CD4-positive, alpha-beta T cell treated with Interleukin-15 for 1 hour (primary cell): ENCODE measurements at places on chromosomes 6 and 20.

DNA sequence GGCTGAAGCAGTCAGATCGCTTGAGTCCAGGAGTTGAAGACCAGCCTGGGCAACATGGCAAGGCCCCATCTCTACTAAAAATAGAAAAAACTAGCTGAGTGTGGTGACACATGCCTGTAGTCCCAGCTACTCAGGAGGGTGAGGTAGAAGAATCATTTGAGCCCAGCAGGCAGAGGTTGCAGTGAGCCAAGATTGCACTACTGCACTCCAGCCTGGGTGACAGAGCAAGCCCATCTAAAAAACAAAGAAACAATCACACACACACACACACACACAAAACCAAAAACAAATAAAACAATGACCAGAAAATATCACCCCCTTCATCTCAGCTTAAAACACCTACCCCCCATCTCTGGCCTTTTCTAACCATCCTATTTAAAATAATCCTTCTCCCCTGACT, 68.0 kb downstream of the BTBD9 start:
- DNase-seq, result no peak

GRCh38 chr6:2883673-2884072, 19.4 kb downstream of the SERPINB9 start:
- DNase-seq, result no peak

DNA sequence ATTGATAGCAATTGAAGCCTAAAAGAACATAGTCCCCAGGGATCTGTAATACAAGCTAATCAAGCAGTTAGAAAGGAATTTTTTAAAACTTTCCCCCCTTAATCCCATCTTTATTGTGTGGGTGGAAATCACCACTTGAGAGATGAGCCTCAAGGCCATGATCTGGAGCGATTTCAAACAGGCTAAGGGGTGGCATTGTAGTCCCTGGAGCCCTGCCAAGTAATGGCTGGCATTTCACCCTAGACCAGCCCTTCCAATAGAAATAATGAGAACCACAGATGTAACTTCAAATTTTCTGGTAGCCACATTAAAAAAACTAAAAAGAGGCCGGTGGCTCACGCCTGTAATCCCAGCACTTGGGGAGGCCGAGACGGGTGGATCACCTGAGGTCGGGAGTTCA, 46.9 kb downstream of the PRDM1 start:
- DNase-seq, result no peak

- DNase-seq, result no peak
These were observed 59.6 kb downstream of the DOK5 start for GRCh38 chr20:54535033-54535432.

- DNase-seq, result no peak
These were observed 1167.8 kb upstream of the MAP3K7 start for GRCh38 chr6:91754691-91755090.

- DNase-seq, result no peak
These were observed 86.5 kb downstream of the BANF2 start for GRCh38 chr20:17786221-17786718.

- DNase-seq, result no peak
These were observed 11.8 kb upstream of the BPIFB6 start for GRCh38 chr20:33019465-33020277.

DNA sequence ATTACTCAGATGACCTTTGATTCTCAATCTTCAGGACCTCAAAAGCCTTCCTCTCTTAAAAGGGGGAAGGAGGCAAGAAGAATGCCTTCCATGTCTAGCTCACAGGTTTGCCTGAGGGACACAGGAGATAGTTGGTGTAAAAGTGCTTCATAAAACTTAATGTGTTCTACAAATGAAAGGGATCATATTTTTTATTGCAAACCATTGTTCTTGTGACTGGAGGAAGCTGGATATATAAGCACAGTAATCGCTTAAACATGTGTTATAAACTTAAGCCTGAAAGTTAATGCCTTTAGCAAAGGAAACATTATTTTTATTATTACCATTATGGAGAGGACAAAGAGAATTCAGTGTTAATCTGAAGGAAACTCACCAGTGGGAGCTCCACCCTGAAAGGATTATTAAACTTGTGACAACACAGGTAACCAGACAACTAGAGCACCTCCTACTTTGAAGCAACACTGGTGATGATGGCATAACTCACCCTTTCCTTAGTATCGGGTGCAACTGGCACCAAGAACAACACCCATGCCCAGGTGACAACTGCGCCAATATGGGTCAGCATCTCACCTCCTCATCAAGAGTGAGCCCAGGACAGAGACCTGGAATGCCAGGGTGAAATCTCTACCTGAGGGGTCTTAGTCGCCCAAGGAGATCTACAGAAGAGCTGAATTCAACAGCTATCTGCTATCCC, 288.7 kb upstream of the PRDM1 start:
- no peak for DNase-seq

- DNase-seq, result no peak
These were observed 862.7 kb upstream of the FLRT3 start for GRCh38 chr20:15200147-15200565.

GRCh38 chr6:195861-196360, 96.4 kb upstream of the DUSP22 start:
- DNase-seq, result no peak

DNA sequence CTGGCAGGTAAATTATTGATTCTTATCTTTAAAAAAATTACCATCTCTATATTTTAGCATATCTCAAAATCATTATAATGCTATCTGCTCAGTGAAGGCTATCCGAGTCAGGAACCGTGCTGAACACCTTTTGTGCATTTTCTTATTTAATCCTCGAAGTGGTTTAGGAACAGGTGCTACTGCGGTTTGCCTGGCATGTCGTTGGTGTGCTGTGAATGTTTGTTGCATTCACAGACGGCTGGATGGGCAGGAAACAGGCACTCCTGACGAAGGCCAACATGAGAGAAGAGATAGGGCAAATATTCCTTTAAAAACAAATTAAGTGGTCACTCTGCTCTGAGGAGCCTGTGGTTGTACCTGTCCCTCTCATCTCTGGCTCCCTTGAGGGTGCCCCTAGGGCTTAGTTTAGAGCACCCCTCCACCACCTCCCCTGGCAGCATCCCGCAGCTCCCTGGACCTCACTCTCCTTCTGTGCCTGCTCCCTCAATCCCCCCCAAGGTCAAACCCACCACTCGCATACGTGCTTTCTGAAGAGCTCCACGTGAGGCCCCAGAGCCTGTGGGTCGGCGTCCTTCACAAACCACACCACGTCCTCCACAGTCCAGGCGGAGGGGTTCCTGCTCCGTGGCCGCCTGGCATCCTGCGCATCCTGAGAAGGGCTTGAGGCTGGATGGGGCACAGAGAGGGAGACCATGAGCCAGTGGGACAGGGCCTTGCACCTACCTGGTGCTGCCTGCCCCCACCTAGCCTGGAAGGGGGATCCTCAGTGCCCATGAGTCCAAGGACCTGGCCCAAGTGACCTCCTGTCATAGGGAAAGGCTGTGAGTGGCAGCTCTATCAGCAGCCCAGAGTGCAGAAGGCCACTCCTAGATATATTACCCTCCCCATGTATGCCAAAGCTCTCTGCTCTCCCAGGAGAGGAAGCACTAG, 116.5 kb downstream of the SCML4 start:
- DNase-seq, result no peak

DNA sequence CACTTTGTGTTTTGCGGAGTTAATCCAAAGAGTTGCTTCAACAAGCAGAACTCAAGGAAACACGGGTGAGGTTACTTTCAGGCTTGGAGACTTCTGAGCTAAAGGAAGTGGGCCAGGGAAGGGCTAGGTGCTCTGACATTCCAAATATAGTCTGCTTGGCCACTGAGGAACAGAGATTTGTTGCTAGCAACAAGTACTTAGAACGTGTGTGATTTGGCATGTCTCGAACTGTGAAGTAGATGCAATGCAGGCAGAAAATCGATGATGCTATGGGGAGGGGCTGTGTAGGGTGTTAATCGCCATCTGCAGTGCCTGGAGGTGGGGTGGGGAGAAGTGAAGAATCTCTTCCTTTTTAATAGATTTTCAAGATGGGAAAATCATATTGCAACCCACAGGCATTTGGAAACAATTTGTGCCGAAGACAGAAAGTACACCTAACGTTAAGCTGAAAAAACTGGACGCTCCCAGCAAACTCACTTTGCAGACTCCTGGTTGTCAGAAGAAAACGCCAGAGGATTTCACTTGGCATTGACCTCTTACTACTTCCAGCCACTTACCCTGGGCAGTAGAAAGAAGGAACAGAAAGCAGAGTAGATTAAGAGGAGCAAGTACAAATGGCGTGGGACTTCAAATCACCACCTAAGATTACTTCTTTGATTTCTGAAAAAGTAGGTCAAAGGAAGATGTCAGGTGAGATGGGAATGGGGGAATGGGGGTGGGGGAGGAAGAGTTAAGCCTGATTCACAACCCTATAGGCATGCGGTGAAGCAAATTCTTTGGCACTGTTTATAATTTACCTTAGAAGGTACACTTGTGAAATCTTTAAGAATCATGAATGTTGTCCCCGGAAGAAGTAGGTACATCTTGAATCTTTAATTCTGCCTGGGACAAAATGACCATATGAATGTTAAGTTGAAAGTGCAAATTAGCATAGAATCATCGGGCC, 314.1 kb downstream of the CD83 start:
- DNase-seq, result no peak

DNA sequence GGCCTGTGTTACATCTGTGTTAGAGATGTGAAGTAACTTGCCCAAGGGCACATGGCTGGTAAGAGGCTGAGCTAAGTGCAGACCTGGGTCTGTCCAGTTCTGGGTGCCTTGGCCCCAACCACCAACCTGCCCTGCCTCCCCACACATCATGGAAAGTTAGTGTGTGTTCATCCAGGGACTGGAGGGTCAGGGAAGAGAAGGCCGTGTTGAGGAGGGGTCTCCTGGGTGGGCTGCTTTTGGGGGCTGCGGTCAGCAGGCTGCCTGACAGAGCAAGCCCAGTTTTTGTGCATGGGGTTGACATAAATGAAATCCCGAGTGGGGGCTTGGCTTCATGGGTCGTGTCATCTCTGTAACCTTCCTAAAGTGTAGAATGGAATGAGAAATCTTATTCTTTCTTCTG, 10.9 kb downstream of the PYGB start:
- DNase-seq, result no peak
